ENCODE measurements at places on chromosomes 2 and 18.

- DNase-seq: no peak
Measured at GRCh38 chr2:42614838-42615237, 46.4 kb downstream of the MTA3 start.

DNA sequence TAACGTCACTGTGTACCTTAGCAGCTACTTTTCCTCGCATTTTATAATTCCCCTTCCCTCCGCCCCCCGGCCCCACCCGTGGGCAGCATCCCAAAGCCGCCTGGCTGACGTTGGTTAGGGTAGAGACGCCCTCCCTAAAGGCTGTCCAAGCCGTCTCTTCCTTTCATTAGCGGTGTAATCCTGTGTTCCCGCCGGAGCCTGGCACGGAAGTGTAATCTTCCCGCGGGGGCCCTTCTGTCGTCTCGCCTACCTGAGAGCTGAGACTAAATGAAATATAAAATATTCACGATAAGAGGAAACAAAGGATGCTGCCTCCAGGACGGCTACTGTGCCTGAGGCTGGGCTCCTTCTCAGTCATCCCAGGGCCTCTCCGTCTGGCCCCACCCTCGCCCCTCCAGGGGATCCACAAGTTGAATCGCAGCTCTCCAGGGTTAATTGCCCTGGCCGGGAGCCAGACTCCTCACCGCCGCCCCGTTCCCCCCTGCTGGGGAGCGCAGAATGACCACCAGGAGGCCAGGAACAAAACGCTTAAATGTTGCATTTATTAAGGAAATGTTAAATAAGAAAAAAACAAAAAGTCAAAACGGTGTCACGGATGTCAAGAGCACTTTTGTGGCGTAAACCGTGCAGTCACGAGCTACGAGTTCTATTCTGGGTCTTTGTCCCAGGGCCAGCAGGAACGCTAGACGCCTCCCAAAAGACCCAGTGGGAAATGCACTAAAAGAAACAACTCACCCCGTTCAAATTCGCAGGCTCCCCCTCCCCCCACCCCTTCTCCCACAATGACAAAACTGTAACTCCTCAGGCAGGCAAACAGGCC, 1.5 kb downstream of the RPRM start:
- DNase-seq: peak; percentile 59

- DNase-seq: no peak
Measured at GRCh38 chr2:110752871-110753270, 20.5 kb downstream of the ACOXL start.

- no peak for DNase-seq
Measured at GRCh38 chr2:152033011-152033925, 65.6 kb downstream of the CACNB4 start.

GRCh38 chr2:113014067-113014466, 8.8 kb downstream of the IL36A start:
- DNase-seq: no peak

DNA sequence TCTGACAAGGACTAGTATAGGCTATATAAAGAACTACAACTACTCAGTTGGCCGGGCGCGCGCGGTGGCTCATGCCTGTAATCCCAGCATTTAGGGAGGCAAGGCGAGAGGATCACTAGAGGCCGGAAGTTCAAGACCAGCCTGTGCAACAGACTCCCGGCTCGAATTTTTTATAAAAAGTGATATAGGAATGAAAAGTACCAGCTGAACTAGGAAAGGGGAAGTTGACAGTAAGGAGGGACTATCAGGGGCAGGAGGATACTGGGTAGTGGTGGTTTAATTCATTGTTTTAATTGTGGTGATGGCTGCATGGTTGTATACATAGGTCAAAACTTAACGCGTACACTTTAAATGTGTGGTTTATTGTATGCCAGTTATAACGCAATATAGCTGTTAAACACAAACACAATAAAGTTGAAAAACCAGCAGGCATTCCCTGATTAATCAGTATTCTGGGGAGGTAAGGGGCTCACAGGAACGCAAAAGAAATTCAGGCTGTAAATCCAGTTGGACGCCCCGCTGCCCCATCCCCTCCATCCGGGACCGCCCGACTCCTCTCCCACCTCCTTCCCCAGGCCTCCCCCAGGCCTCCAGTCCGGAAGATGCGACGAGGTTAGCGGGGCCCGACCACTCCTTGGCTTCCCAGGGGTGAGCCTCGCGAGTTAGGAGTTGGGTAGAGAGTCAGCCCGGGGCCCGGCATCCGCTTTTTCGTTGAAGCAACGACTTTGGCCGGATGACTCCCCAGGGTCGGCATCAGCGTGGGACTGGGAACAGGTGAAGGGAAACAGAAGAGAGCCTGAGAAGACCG, 746 bp upstream of the POLR1B start:
- peak; percentile 53 for DNase-seq

GRCh38 chr18:6547476-6547875, 132.8 kb upstream of the L3MBTL4 start:
- DNase-seq: no peak

DNA sequence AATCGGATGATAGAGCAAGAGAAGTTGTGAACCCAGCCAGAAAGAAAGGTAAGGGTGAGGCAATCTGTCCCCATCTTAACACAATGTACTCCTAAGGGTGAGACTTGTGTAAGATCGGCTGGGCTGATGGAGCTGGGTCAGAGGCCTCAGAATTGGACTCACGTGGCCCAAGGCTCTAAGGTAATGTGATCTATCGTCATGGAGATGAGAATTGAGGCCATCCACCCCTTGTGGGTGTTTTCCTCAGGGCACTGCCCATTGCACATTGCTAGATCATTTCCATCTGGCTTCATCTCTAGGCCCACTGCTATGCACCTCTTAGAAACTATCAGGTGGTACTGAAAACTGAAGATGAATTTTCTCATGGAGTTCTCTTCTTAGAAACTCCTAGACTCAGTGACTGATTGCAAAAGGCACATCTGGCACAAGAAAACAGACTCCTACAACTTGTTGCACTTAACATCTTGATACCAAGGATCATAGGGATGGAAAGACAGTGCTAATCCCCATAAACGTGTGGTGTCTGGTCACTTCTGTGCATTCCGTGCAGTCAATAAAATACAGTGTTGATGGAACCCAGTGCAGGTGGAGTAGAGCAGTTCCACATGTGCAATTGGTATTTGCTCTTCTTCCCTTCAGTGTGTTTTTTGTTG, 228.9 kb upstream of the FOSL2 start:
- no peak for DNase-seq

- DNase-seq: no peak
Measured at GRCh38 chr2:118658596-118659198, 188.8 kb downstream of the EN1 start.

GRCh38 chr18:59646228-59646962, 50.8 kb downstream of the CCBE1 start:
- DNase-seq: no peak

DNA sequence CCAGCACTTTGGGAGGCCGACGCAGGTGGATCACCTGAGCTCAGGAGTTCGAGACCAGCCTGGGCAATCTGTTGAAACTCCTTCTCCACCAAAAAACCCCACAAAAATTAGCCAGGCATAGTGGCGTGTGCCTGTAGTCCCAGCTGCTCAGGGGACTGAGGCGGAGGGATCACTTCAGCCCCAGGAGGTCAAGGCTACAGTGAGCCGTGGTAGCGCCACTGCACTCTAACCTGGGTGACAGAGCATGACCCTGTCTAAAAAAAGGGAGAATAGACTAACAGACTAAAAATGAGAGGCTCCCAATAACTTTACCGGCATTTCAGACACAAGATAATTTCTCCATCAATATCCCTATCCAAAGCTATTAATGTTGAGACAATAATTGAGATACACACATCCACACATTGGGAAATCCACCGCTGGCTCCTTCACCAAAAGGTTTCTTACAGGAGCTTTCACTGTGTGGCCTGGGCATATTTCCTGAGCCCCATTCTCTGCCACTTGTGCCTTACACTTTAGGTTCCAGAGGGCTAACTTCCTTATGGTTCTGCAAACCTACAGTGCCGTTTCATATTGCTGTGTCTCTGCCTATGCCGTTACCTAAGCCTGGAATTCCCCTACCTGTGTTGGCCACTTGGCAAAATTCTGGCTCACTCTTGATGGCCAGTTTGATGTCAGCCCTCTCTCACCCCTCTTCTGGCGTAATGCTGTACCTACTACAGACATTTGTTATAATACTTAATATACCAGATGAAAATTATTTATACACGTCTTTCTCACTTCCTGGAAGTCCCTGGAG, 115.8 kb upstream of the ZFP36L2 start:
- no peak for DNase-seq

GRCh38 chr2:137942037-137942832, 22.0 kb upstream of the HNMT start:
- no peak for DNase-seq

GRCh38 chr2:162490761-162491470, 147.0 kb downstream of the GCA start:
- no peak for DNase-seq

- DNase-seq: peak; percentile 15
Measured at GRCh38 chr18:832085-832681, 20.1 kb upstream of the YES1 start.

DNA sequence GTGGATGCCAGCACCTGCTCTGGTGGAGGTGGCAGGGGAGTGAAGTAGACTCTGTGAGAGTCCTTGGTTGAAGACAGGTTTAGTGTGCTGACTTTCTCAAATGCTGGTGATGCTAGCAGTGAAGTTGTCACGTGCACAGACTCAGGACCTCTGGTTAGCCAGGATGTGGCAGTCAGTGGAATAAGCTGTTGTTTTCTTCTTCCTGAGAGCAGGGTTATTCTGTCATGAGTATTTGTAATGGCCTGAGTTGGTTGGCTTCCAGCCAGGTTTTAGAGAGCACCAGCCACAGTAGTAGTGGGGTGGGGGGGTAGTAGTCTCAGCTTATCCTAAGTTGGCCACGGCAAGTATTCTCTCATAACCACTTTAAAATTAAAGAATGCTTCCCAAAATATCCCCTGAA, 238.5 kb upstream of the FBXO11 start:
- peak; percentile 28 for DNase-seq

GRCh38 chr2:221388891-221389290, 183.2 kb downstream of the EPHA4 start:
- no peak for DNase-seq

DNA sequence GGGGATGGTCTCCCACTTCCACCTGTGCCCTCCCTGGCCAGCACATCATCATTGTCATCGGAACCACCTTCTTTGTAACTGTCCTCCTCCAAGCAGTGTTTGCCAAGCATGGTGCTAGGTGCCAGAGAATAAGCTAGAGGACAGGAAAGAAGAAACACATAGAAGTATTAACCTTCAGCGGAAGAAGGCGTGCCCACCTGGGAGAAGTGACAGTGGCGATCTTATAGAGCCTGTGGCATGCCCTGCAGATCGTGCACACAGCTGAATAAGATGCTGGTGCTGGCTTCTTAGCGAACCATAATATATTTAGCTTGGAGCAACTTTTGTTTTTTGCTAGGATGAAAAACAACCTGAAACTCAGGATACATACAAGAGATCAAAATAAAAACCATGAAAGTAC, 148.0 kb downstream of the FAM210A start:
- no peak for DNase-seq

- no peak for DNase-seq
Measured at GRCh38 chr2:9149726-9150567, 56.7 kb upstream of the ASAP2 start.

GRCh38 chr2:104233591-104233990, 620.3 kb upstream of the POU3F3 start:
- DNase-seq: no peak

- no peak for DNase-seq
Measured at GRCh38 chr2:240136671-240137292, 677 bp upstream of the COPS9 start.

DNA sequence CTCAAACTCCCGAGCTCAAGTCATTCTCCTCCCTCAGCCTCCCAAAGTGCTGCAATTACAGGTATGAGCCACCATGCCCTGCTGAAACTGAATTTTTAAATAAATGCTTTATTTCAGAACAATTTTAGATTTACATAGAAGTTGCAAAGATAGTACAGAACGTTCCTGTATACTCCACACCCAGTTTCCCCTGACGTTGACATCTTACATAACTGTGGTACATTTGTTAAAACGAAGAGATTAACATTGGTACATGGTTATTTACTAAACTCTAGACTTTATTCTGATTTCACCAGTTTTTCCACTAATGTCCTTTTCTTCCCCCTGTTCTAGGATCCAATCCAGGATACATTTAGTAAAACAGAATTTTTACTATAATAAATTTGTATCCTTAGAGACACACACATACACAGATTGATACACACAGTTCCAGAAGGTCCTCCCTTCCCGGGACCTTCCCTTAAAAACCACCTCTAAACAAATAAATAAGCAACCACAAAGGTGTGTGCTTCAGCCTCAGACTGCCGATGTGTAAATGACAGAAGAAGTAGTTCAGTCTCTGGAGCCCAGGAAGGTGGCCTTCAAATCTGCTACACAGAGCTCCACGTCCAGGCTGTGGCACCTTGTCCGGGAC, 6.9 kb downstream of the NEU2 start:
- no peak for DNase-seq

DNA sequence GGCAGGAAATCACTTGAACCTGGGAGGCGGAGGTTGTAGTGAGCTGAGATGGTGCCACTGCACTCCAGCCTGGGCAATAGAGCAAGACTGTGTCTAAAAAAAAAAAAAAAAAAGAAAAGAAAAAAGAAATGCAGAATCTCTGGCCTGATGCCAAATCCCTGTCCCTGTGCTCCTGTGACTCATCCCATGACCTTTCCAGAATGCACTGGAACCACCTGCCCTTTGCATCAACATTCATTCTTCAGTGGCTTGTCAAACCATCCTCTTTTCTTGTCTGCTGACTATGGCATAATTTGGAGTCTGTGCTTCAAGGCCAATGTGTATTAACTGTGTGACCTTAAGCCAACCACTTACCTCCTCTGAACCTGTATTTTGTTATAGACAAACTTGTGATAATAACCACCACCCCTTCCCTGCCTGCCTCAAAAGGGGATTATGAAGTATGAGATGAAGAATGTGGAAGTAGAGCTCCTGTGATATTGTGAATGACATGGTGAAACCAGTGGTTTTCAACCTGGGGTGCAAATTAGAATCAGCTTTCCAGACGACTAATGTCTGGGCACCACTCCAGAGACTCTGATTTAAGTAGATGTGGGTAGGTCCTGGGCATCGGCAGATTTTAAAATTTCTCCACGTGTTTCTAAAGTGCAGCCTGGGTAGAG, 189.3 kb downstream of the CLIP4 start:
- no peak for DNase-seq

DNA sequence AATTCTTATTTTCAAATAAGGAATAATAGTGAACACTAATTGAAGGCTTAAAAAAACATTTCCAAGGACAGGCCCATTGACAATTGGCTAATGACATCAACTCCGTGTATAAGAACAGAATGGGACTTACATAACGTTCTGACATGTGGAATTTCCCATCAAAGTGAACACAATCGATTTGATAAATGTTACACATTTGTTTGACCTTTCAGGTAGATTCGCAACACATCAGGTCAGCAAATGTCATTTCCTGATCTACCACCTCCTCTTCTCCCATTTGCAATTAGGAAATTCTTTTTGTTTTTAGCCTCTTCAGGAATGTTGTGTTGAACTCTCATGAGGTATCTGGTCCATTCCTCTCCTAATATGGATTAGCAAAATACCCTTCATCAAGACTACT, 292.9 kb upstream of the SLC14A2 start:
- no peak for DNase-seq

DNA sequence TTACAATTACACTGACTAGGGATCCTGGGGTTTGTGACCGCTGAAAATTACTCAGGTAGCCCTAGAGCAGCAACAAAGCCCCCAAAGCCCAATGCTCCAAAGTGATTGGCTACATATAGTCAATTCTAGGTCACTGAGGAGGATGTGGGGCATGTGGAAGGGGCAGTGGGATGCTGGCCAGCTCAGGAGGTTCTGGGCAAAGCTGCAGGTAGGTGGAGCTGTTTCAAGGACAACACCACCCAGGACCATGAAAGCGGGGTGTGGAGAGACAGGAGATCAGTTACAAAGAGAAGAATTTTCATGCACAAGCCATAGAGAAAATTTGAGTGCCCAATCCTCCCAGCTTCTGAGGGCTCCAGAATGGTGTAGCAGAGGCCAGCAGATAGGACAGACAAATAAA, 75.0 kb upstream of the CCDC85A start:
- DNase-seq: no peak

Measured in NCI-H2029 (cell line).